ENCODE measurements at places on chromosomes 16 and 17.

DNA sequence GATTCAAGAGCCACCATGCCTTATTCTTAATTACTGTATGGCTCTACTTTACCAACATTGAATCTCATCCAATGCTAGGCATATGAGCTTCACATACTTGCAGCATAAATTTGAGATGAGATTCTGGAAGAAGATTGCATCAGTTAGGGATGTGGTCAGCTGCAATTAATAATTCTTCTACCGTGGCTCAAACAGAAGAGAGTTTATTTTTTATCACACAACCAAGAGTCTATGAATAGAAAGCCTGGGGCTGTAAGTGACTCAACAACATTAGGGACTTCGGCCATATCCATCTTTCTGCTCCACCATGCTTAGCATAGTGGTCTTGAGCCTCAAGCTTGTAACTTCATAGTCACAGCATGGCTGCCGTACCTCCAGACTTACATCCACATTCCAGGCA lies 179.4 kb upstream of the IRX6 start:
- no peak for DNase-seq

DNA sequence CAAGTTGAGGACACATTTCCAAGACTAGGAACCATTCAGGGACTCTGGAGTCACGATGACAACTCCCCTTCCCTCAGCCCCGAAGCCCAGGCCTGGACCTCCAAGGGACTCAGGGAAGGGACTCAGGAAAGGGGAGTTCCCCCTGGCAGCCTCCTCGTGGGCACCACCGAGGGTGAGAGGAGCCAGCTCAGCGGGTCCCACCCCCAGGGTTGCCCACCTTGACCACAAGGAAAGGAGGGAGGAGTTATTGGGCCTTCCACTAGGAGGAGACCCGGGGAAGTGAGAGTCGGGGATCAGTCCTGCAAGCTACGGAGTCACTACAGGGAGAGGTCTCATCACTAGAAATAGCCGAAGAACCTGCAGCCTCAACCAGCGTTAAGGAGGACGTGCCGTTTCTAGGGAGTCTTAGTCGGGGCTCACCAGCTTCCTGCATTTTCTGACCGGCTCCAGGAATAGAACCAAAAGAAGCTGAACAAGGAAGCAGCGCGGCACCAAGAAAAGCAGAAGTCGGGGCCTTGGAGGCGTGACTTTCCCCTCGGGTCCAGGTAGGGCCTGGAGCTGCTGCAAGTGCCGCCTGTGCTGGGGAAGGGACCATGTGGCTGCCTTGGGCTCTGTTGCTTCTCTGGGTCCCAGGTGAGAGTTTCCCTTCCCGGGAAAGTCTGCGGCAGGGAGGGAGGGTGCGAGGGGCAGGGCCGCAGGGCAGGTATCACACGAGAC lies at the start of gene CD300A:
Gene CD300A (plus strand): TSS at position 524 of the 717 bp plus-strand sequence. CDS start 70 bp downstream, at position 594.
- DNase-seq = peak; percentile 65

DNA sequence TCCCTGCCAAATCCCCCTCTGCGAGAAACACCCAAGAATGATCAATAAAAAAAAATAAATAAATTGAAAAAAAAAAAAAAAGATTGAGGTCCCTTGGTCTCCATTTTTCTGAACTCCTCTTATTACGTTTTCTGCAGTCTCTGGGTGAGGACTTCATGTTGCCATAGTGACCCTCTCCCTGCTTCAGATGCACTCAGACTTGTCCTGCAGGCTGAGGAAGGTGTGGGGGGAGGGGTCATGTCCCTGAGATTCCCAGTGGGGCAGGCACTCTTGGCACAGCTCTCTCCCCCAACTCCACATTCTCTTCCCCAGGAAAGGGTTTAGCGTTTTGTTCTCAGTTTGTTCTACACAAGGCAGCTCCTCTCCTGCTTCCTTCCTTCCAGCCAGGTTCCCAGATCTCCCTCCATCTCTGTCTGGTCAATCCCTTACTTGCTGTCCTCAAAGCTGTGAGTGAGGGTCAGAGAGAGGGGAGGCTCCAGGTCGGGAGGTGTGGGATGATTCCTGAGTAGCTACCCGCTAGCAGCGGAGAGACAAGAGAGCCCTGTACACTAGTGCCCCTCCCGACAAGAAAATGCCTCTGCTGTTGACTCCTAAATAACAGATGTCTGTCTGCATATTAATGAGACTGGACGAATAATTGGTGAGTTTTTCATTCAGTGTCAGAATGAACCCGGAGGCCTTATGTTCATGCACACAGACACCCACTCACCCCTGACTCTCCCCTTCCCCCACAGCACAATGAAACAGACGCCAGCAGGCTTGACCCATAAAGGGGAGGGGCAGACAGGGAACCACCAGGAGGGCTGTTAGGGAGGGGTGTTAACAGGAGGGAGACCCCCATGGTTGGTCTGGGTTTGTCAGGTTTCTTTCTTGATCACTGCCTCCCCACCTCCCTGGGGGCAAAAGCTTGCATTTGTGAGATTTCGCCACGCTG lies 9.2 kb downstream of the RND2 start:
- no peak for DNase-seq

DNA sequence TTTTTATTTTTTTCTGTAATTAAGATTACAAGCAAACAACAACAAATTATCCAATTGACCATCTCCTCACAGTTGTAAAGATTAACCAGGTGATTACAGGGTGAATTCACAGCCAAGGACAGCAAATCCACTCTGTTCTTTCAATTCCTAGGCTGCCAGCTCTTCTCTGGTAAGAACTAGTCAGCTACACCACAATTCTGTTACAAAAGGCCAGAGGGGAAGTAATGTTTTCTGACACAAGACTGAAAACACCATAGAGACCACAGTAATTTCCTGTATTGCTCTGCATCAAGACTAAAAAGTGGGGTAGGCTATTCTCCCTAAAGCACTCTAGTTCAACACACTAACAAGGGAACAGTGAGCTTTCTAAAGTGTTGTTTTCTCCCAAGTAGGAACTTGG lies 10.6 kb downstream of the CA10 start:
- DNase-seq = no peak

DNA sequence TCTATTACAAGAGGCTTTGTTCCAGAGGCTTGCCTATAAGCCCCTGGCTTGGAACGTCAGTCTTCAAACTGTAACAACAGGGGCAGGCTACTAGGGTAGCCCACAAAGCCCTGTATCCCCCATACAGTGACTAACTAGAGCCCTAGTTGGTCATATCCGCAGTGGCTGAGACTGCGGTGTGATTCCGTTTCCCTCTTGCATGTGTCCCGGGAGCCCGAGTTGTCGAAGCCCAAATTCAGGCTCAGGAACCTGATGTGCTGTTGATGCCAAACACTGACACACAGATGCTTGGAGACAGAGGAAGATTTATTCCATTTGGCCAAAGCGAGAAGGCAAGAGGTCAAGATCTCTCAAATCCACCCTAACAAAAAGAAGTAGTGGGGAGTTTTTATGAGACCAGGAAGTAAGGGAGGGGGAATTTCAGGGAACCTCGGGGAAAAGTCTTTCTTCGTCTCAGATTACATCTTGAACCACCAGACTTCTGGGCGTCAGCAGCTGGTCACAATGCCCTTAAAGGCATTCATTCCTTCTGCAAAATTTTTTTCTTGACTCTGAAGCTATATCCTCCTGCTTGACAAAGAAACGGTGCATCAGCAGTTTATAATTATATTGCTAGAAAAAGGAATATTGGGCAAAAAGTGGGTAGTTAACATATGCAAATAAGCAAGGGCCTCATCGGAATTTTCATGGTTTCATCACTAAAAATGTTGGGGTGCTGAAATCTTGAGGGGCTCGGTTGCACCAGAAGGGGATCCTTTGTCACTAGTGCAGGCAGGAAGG lies 879 bp downstream of the SLFN5 start:
- DNase-seq = peak; percentile 61

GRCh38 chr17:14693382-14693781 lies 392.5 kb downstream of the HS3ST3B1 start:
- DNase-seq = no peak

DNA sequence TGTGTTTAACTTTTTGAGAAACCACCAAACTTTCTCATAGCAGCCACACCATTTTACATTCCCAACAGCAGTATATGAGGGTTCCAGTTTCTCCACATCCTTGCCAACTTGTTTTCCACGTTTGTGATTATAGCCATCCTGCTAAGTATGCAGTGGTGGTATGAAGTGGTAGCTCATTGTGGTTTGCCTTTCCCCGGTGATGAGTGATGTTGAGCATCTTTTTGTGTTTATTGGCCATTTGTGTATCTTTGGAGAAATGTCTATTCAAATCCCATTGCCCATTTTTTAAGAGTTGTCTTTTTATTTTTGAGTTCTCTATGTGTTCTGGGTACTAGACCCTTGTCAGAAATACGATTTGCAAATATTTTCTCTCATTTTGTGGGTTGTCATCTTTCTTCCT lies 17.4 kb downstream of the SF3B3 start:
- no peak for DNase-seq

GRCh38 chr16:57536306-57537193 lies at the start of gene CCDC102A:
CCDC102A (minus strand) TSS chr16:57536571; CDS start chr16:57529177, 7,394 bp downstream.
- DNase-seq = no peak

DNA sequence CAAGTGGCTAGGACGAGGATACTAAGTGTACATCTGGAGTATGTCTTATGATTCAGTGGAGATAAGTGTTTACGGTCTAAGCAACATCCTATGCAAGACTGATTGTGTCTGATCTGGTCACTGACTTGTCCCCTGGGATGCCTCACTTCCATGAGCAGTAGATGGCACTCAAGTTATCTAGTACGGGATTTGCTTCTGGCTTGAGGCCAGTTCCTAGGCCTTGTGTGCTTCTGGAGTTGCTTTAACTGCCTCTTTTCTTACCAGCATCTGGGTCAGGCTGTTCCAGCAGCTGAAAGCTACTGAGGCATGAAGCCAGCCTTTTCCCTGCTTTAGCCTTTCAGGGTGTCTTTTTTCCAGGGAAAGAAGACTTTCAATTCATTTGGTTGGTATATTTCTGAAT lies 23.0 kb downstream of the SUPT6H start:
- DNase-seq = no peak

- no peak for DNase-seq
Observed at GRCh38 chr17:76124582-76125390, 16.3 kb downstream of the FOXJ1 start.

- no peak for DNase-seq
Observed at GRCh38 chr16:25018972-25019617, 3.9 kb upstream of the ARHGAP17 start.

GRCh38 chr17:48613862-48614694 lies 1.0 kb downstream of the HOXB8 start:
- DNase-seq = no peak

- no peak for DNase-seq
Observed at GRCh38 chr16:9953908-9954570, 228.2 kb downstream of the GRIN2A start.

GRCh38 chr16:14957576-14958322 lies 17.1 kb upstream of the PDXDC1 start:
- DNase-seq = peak; percentile 44

GRCh38 chr16:8063159-8063558 lies 527.2 kb downstream of the TMEM114 start:
- no peak for DNase-seq

GRCh38 chr16:15510992-15511391 lies 76.6 kb downstream of the BMERB1 start:
- DNase-seq = no peak

DNA sequence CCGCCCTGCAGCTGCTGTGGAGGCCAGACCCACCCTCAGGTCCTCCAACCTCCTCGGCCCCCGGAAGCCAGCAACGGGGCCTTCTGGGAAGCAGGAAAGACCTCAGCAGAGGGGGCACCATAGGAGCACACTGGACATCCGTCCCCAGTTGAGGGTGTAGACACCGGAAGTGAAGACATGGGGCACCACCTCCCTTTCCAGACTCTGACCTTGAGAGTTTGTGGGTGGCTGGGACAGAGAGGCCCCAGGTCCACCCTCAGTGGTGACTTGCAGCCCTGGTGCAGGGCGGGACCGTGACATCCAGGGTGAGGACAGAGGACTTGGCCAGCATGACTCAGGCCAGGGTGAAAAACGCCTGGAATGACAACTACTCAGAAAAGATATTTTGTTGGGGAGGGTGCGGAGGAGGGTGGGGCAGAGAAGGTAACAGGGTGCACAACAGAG lies 19.9 kb downstream of the CEP295NL start:
- peak; percentile 72 for DNase-seq

GRCh38 chr17:18888766-18889290 lies 30.9 kb downstream of the PRPSAP2 start:
- DNase-seq = no peak

DNA sequence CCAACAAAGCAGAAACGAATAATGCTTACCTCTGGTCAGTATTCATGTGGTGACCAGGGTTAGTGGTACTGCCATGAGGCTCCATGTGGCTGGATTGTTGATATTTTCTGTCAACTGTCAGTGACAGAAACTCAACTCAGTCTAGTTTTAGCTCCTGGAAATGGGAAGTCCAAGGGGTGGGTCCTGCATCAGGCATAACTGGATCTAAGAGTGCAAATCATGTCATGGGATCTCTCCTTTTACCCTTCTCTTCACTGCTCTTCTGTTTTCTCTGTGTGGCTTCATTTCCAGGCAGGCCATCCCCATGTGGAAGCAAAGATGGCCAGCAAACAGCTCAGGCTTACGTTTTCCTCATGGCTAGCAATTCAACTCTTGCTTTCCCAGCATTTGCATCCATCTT lies 39.0 kb upstream of the DHX40 start:
- no peak for DNase-seq

DNA sequence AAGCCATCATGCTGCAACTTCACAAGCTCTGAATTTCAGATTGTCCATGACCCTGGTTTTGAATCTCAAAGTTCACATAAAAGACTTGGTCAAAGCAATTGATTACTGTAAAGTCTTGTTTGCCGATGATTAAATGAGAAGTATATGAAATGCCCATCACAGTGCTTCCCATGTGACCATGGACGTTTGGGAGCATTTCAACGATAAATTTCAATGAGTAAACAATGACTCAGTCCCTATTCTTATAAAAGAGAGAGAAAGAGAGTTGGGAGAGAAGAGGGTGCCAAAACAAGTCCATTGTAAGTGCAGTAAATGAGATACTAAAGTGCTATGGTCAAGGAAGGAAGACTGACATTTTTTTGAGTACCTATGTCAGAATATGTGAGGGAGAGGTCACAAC lies 276.9 kb downstream of the SOX9 start:
- no peak for DNase-seq

DNA sequence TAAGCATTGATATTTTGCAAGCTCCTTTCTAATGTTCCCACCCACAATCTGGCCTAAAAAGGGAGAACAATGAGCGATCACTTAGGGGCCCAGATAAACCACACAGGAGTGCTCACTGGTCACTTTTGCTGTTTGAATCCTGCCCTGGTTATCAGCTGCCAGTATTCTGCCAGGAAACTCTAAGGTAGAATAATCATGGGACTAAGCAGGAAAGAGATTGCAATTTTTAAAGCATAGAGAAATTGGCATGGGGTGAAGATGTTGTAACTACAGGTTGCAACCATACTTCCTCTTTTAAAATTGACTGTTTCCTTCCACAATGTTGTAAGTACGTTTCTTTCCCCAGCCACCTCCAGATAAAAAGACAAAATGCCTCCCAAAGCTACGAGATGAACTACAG lies 251.2 kb upstream of the CDH11 start:
- no peak for DNase-seq

Data from ureter (tissue), 1 donor.